ENCODE measurements at places on chromosomes 16 and 17.

DNA sequence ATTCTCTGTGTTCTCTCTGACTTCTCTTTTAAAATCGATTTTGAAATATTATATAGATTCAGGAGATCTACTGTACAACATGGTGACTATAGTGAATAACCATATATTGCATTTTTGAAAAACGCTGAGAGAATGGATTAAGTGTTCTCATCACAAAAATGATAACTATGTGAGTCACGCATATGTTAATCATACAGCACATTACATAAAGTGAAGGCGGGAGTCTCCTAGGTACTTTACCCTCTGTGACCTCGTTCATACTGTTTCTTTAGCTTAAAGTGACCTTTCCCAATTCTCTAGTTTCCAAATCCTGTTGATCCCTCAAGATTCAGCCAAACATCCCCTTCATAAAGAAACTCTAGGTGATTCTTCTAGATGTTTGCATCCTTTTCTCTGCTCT is 3.1 kb upstream of the KRTAP3-2 start:
- no peak for DNase-seq

DNA sequence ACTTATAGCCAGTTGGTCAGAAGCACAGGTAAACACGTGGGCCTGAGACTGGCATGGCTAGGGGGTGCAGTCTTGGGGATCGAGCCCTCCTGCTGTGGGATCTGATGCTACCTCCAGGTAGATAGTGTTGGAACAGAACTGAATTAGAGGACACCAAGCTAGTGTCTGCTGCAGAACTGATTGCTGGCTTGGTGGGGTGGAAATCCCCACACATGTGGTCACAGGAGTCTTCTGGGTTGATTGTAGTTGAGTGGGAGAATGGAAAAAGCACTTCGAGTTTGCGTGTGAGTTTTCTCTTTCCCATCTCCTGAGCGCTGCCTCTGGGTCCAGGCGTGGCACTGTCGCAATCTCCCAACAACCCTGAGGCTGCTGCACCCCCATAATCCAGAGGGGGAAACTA is 8.0 kb upstream of the SPATA32 start:
- no peak for DNase-seq

GRCh38 chr17:58377093-58377601 is 25.1 kb upstream of the SUPT4H1 start:
- DNase-seq: no peak

GRCh38 chr16:20401475-20402016 is 3.0 kb downstream of the PDILT start:
- no peak for DNase-seq

GRCh38 chr16:14505846-14506245 is 124.2 kb downstream of the PARN start:
- DNase-seq: no peak

DNA sequence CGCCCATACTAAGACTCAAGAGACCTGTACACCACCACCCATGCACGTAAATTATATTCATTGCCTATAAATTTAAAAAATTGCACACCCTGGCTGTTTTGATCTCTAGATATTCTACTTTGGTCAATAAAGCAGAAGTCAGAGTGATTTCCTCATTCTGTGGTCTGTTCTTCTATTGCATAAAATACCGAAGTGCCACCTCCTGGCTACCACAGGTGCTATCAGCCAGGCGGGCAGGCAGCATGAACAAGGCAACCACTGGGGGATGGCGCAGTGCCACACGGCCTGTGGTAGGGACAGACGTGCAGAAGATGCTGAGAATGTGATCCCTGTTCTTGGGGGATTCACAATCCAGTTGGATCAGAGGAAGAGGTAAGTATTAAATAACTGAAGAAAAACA is 122.3 kb downstream of the CDK5R1 start:
- DNase-seq: no peak

DNA sequence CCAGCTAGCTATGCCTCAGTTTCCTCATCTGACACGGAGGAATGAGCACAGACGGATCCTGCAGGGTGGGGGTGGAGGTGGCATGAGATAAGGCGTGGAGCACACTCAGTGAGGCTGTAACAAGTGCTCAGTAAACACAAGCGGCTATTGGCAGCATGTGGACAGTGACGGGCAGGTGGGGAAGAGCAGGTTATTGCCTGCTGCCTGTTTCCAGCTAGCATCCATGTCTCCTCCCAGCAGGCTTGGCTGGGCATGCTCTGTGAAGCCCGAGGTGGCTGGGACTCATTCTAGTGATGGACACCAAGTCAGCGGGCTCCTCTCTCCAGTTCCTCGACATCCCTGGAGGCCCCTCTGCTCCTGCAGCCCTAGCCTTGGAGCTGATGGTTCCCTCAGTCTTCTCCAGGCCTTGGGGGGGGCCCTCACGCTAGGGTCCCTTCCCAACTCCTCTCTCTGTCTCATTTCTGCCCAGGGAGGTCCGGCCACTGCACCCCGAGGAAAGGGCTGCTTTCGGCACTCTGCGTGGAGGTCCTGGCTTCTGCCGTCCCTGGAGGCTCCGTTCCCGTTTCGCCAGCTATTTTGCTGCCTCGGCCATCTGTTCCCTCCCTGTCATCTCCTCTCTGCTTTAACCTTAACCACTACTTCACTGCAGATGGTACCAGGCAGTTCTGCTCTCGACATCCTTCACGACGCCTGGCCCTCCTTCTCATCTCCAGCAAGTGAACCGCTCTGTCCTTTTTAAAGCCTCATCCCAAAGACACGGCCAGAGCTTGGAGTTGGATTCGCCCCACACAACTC is 6.2 kb downstream of the RTN4RL1 start:
- no peak for DNase-seq

- no peak for DNase-seq
Observed at GRCh38 chr17:81517009-81517338, 4.4 kb upstream of the ACTG1 start.

DNA sequence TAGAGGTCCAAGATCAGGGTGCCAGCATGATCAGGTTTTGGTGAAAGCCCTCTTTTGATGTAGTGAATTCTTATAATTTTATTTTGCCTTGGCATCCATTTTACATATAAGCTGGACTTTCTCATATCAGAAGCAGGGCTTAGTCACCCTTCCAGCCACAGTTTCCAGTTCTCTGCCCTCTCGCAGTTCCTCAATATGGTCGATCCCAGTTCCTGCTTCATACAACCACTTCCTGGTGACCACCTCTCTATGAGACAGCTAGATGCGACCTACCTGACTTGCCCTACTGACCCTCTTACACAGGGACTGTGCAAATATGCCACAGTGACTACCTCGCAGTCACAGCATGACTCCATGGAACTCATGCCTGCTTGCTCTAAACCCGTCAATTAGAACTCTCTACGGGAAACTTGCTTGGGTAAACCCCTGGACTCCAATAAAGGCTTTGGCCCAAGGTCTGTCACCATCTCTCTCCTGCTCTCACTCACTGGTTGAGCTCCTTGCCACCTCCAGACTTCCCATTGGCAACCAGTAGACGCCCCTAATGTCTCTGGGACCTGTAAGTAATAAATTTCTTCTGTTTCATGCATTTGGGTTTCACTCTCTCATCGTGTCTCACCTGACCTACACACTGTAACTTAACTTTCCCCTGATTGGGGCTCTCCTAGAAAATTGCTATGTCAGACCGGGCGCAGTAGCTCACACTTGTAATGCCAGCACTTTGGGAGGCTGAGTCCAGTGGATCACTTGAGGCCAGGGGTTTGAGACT is 21.4 kb downstream of the CD300LG start:
- no peak for DNase-seq

DNA sequence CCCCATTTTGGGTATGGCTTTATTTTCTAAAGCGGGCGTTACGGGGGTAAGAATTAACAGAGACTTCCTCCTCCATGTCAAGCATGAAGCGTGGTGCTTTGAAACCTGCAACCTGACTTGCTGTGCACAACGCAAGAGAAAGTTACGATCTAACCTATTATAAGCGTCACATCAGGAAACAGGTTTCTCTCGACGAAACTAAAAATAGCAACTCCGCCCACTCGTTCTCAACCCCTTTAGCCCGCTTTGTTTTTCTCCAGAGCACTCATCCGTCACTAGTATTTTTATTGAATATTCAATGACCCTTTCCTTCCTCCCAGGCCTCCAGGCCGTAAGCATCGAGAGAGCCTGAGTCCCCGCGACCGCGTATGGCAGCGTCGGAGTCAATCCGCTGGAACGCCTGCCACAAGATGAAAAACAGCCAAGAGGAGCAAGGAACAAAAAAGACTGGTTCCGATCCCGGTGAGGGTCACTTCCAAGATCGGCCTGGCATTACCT is 555 bp downstream of the NUP88 start:
- no peak for DNase-seq

DNA sequence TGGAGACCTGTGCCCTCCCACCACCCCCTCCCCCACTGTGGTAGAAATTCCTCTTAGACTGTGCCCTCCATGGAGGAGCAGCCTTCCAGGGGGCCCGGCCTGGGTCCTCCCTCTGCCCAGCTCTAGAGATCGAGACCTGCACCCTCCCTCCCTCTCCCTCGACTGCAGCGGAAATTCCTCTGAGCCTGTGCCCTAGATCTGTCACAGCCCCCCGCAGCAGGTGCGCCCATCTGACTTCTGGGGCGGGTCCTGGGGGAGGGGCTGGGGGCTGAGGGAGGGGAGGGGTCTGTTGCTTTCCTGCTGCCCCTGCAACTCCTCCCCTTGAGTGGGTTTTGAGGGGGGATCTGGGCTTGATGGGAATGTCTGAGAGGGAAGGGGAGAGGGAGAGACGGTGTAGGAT is 177.8 kb upstream of the GSE1 start:
- no peak for DNase-seq
